GM19239 (cell line): ENCODE measurements at places on chromosomes 7 and 10.
A peak's percentile ranks its signal among the peaks of the same experiment; 100 is the strongest.

GRCh38 chr7:101817471-101818286, at the start of gene CUX1:
TSS of gene CUX1 (plus strand) at chr7:101817626. CDS start at chr7:101817640, 14 bp downstream.
- DNase-seq, result peak; percentile 27

- no peak for DNase-seq
Observed at GRCh38 chr10:18659819-18660535, 746 bp downstream of the ARL5B start.

DNA sequence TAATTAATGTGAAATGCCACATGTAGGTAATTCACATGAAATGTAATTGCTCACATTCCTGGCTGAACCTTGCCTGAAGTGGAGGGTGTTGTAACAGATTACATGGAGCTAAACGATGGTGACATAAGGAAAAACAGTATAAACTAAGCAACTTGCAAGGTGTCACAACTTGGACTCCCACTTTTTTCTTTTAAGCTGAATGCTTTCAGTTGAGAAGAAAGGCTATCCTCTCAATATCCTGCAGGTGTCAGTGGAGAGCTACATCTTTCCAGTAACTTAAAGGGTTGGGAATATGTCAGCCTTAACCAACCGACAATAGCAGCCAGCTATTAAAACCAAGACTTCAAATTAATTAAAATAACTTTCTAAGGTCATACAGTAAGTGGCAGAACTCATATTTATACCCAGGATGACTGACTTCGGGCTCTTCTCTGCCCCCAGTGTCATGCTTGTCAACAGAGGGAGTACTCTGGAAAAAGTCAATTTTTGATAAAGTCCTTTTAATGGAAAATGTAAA, 33.7 kb downstream of the NRBF2 start:
- peak; percentile 16 for DNase-seq

GRCh38 chr7:64656489-64656888, 9.4 kb upstream of the ZNF107 start:
- DNase-seq, result no peak

GRCh38 chr7:79610748-79611304, 157.4 kb upstream of the MAGI2 start:
- no peak for DNase-seq

GRCh38 chr10:18793951-18794350, 134.7 kb downstream of the ARL5B start:
- no peak for DNase-seq

GRCh38 chr7:47568056-47568455, 13.9 kb downstream of the TNS3 start:
- no peak for DNase-seq

GRCh38 chr10:63636812-63637211, 115.6 kb downstream of the REEP3 start:
- DNase-seq, result no peak

GRCh38 chr10:80196270-80196949, 8.9 kb downstream of the ANXA11 start:
- no peak for DNase-seq

- DNase-seq, result no peak
Observed at GRCh38 chr10:87585565-87586514, 73.8 kb upstream of the PAPSS2 start.

GRCh38 chr7:65444899-65445823, 71.5 kb downstream of the ZNF92 start:
- no peak for DNase-seq

DNA sequence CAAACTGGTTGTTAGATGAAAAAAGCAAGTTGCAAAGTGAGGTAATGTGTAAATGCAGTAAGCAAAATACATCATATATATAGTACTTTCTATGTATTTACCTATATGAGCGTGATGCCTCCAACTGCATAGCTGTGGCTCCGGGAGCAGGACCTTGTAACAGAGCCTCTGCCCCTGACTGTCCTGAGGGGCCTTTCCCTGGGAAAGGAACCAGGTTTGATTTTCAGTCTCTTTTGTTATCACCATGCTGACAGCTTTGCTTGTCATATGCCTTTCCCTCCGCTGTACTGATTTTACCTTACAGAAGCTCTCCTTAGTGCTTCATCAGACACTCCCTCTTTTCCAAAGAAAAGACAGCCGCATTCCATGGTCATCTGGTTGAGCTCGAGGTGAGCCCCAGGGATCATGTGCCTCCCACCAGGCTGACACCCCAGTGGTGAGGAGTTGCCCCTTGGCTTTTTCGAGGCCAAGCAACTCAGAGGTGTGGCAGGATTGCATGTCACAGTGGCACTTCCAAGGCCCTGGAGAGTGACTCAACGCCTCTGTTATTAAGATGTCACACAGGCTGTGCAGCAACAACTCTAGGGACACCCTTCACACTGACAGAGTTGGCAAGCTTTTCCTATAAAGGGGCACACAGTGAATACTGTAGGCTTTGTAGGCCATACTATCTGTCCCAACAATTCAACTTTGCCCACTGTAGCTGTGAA, 78.9 kb downstream of the ALOX5 start:
- DNase-seq, result no peak

GRCh38 chr10:10699427-10699826, 318.2 kb upstream of the CELF2 start:
- DNase-seq, result no peak

- no peak for DNase-seq
Observed at GRCh38 chr7:116161728-116162127, 48.6 kb upstream of the TES start.

GRCh38 chr7:2274666-2275065, 32.6 kb downstream of the NUDT1 start:
- DNase-seq, result no peak

DNA sequence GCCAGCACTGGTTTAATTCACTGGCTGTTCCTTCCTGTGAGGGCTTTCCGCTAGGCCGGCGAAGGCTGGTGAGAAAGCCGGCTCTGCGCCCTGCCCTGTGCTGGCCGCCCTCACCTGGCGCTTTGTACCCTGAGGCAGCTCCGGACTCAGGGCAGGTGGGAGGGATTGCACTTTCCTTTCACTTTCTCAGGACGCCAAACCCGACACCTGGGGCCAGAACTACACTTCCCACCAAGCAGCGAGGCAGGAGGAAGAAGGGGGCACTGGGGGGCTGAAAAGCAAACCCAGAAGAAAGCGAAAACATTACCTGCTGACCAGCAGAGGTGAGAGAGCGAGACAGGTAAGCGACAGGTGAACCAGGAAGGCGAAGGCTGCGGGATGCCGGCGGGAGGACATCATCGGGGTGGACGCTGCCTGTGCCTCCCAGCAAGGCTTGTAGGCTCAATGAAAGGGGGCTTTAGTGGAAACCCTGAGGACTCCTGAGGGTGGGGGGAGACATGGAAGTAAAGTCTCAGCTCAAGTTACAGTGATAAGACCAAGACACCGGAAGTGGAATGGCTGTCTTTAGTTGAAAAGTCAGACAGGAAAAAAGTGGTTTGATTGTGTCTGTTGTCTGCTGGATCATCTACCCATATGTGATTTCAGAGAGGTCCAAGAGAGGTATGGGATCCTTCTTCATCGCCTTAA, at the start of gene RAB19:
TSS of gene RAB19 (plus strand) at position 181 of the 687 bp plus-strand sequence. CDS start 3,589 bp downstream, outside the sequence.
- DNase-seq, result no peak

- peak; percentile 4 for DNase-seq
Observed at GRCh38 chr7:120725376-120726039, 132.4 kb downstream of the TSPAN12 start.

GRCh38 chr7:14738086-14738485, 164.5 kb downstream of the DGKB start:
- DNase-seq, result no peak

- DNase-seq, result no peak
Observed at GRCh38 chr10:66277481-66277880, 648.4 kb upstream of the LRRTM3 start.

DNA sequence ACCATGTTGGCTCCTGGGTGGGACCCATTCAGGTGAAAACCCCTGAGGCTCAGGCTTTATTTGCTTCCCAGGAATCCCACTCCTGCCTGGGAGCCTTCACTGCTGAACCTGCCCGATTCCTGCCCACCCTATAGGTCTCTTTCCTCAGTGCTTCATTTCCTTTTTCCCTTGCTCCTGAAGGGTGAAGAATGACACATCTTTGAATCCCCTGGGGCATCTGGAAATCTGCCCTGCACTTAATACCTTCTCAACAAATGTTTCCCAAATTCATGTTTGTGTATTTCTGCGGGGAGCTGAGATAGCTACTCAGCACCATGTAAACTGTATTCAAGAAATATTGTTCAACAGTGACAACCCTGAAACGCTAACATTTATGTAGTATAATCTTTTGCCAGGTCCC, 10.3 kb upstream of the PCBD1 start:
- DNase-seq, result no peak

DNA sequence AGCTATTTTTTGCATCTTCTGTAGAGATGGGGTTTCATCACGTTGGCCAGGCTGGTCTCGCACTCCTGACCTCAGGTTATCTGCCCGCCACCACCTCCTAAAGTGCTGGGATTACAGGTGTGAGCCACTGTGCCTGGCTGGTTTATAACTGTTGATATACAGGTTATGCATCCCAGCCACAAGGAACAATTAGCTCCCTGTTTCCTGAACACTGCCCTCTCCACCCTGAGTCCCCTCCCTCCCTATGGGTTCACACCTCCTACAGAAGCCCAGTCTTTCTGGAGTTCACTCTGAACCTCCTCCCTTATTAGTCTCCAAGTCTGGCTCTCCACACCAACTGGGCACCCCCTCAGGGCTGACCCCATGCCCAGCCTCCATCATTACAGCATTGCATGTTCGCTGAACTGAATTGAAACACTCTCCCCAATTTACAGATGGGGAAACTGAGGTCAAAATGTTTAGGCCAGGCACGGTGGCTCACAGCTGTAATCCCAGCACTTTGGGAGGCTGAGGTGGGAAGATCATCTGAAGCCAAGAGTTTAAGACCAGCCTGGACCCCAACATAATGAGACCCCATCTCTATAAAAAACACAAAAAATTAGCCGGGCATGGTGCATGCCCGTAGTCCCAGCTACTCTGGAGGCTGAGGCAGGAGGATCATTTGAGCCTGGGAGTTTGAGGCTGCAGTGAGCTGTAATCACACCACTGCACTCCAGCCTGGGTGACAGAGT, 1.7 kb upstream of the CLIP2 start:
- DNase-seq, result no peak

DNA sequence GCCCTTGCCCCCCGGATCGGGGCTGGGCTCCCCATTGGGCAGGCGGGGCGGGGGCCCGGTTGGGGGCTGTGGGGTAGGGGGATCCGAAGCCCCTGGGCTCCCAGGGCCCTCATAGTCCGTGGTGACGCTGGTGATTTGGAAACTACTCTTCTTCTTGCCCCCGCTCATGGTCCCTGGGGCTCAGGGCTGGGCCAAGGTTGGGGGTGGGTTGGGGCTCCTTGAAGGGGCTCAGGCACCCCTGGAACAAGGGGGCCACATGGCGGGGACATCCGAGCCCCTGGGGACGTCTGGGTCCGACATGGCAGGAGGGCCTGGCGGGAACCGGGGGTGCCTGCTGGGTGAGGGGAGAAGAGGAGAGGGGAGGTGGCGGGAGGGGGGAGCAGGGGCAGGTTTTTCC, 1.1 kb downstream of the TSC22D4 start:
- no peak for DNase-seq

DNA sequence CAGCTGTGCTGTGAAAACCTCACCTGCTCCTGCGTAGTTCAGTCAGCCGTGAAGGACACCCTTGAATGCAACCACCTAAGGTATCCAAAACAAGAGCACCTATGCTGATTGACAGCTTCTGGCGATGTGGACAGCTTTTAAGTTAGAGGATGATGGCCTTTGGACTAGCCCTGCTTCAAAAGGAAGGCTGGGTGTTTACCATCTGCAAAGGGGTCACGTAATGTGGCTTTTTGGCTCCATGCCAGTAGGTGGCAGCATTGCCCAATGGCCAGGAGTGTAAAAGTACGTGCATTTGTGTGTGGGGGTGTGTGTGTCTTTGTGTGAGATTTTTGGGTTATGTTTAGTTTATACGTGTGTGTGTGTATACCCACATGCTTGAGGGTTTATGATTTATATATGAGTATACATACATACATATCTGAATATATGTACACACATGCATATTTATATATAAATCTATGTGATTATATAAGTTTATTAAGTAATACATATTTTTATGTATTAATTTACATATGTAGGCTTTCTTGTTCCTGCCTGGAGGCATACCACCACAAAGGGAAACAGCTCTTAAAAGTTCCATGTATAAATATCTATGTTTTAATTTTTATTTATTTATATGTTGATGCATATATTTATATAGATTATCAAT, 236.3 kb upstream of the ANKRD30A start:
- no peak for DNase-seq

- DNase-seq, result no peak
Observed at GRCh38 chr7:96933067-96933645, 72.2 kb upstream of the DLX6 start.

GRCh38 chr7:55521917-55522902, 50.1 kb downstream of the VOPP1 start:
- DNase-seq, result no peak

GRCh38 chr7:36040679-36041078, 112.4 kb upstream of the EEPD1 start:
- DNase-seq, result no peak

GRCh38 chr10:13257621-13258140, 23.5 kb upstream of the UCMA start:
- DNase-seq, result no peak

GRCh38 chr10:96188916-96189315, 58.8 kb downstream of the ZNF518A start:
- no peak for DNase-seq

DNA sequence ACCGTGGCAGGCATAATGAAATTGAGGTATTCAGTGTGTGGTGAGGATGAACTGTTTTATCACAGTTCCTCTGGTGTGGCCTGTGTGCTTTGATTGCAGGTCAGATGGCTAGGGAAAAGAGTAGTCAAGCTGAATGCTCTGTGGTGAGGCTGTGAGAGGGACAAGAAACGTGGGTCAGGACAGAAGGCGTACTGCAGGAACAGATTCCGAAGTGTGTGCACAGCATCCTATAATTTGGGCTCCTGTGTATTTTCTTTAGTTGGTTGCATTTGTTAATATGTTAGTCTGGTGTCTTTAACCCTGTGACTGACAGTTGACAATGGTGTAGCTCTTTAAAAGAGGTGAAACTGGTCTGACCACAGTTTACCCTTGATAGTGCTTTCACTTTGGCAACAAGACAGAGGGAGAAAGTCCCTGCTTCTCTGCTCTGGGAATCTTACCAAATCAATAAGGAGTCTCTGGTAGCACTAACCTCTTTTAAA, 76.5 kb downstream of the AUTS2 start:
- no peak for DNase-seq

DNA sequence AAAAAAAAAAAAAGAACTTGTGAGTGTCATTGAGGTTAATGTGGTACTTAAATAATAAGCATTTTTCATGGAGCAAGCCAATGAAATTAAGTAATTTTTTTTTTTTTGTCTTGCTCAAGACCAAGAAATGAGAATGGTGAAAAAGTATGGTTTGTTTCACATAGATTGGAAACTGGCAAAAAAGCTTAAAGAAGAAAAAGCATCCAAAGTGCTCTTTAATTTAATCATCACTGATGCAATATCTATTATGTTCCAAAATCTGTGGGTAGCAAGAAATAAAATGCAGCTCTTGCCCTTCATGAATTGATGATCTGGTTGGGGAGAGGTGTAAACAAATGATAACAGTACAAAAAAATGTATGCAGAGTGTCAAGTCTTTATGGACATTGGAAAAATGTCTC, 980.6 kb downstream of the REEP3 start:
- no peak for DNase-seq
